ENCODE measurements at places on chromosomes 5 and 9.
A peak's percentile ranks its signal among the peaks of the same experiment; 100 is the strongest.

DNA sequence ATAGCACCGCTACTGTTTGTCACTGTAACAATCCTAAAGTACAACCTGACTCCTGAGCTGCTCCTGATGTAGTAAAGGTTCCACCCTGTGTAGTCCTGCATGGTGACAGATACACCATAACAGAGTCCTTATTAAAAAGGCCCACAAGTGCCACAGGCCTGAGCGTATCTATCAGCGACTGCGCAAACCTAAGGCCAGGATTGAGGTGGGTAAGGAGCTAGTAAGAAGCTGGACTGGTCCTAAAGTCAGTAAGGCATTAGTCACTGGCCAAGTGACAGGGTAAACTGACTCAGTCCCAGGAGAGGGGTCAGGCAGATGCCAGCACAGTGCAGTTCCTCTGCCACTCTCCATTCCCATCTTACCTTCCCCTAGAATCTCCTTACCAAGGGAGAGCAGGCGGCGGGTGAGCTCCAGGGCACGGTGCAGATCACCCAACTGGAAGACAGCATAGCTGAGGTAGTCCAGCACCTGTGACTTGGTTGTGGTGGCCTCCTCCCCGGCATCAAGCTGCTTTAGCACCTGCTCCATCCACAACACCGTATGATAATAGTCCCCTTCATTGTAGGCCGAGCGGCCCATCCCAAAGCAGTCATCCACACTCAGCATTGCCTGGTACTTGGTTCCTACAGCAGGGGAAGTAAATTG lies 17.6 kb downstream of the P4HA2 start:
- DNase-seq, result no peak

- DNase-seq, result no peak
These were observed 7.3 kb upstream of the CTSV start for GRCh38 chr9:97046228-97046627.

DNA sequence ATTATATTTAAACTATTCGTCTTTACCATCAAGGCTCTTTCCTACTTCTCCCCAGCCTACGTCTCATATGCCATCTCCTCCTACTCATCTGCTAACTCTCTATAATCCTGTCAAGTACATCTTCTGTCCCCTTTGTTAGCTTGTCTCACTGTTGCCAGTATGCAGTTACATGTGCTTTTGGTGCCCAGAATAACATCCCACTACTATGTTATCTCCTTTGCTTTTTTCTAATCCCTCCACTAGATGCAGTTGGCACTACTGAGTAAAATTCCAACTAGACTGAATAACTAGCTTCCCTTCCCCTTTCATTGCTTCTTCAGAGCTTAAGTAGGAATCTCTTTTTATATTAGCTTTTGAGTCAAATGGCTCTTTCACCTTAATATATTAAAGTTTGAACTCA lies 3.0 kb upstream of the ARRDC3 start:
- DNase-seq, result no peak

GRCh38 chr9:111610149-111610548 lies 10.7 kb upstream of the PTGR1 start:
- DNase-seq, result no peak

GRCh38 chr5:100165309-100165708 lies 369.9 kb upstream of the FAM174A start:
- no peak for DNase-seq

DNA sequence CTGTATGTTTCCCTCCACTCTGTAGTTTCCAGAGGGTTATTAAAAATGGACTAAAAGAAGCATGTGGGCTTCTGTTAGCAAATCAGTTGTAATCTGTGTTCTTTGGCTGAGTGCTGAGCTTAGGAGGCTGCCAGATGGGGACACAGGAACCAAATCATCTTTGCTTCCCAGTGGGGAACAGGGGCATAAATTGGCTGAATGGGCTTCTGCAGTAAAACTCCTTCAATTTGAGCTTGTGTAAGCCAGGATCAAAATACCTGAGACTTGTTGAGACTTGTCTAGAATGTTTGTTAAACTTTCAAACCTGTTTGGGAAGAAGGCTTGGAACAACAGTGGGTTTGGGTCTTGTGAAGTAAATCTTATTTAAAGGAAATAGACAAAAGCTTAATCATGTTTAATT lies 32.2 kb upstream of the TNFAIP8 start:
- DNase-seq, result peak; percentile 49

DNA sequence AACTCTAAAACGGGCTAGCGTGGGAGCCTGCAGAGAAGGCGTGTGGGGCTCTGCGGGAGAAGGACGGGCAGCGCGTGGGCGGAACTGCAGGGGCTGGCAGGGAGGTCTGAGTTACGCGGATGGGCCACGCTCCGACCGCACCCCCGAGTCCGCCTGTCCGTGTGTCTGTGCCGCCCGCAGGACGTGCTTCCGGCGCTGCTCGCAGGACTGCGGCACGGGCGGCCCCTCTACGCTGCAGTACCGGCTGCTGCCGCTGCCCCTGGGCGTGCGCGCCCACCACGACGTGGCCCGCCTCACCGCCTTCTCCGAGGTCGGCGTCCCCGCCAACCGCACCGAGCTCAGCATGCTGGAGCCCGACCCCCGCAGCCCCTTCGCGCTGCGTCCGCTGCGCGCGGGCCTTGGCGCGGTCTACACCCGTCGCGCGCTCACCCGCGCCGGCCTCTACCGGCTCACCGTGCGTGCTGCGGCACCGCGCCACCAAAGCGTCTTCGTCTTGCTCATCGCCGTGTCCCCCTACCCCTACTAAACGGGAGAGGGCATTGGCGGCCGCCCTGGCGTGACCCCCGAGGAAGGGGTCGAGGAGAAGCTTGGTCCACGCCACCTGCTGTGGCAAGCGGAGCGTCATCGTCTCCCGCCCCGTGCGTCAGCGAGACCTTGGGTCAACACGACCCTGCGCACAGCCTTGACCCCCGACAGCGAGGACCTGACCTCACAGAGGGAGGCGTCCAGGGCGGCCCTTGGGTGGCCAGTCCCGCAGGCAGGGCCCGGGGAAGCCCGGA lies 11.4 kb upstream of the ASS1 start:
- peak; percentile 55 for DNase-seq

DNA sequence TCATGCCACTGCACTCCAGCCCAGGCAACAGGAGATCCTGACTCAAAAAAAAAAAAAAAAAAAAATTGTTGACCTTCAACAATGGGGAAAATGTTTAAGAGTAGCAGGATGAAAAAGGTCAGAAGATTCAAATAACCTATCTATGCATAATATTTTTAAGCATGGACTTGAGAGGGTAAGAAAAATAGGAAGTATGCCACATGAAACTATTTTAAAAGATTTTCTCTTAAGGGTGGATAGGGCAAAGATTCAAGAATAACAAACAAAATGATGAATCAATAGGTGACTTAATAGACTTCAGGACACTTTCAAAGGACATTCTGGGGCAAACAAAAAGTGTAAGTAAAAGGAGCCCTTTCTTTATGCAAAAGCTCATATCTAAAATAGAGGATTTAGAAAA lies 3.2 kb downstream of the TEX48 start:
- no peak for DNase-seq

- DNase-seq, result no peak
These were observed 283.8 kb upstream of the CDH12 start for GRCh38 chr5:23136958-23137357.

DNA sequence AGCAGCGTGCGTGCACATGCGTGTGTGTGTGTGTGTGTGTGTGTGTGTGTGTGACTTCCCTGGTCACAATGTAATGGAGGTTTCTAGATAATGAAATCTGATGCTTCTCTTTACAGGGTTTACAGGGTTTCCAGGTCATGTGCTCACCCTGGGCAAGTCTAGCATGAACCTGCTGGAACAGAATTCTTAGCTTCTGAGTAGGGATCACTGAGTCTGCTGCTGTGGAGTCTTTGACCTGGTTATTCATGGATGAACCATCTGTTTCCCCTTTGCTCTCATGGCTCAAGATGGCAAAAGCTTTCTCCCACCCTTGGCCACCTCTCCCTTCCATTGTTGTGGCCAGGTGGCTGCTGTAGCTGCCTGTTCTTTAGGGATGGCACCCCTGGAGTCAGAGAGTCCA lies 111.6 kb upstream of the SHB start:
- DNase-seq, result no peak

DNA sequence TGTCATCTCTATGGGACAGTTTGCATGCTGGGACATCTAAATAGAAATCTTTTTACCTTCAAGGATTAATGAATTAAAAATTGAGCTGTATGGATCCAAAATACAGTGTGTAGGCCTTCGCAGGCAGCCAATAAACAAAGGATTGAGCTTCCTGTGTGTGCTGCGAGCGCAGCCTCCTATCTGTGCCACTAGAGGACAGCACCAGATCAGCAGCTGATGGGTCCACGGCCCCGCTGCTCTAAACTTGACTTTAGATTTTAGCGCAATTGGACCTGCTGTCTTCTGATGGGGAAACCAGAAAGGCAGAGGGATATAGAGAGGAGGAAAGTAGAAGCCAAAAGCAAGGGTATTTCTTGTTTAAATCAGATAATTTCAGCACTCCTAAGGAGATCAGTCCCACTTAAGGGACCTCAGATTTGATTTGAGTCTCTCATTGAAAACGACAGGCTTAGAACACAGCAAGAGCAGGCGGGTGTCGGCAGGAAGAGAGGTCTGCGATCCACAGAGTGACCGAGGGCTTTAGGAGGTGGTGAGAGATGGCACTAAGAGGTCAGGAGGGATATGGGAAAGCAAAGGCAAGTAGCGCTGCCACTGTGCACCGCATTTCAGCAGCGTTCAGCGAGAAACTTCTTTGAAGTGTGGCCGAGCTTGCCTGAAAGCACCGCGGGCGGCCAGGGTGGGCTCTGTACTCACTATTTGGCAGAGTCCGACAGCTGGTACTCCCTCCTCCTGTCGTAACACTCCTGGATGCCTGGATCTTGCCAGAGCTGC lies 214.3 kb downstream of the GNA14 start:
- DNase-seq, result peak; percentile 74

DNA sequence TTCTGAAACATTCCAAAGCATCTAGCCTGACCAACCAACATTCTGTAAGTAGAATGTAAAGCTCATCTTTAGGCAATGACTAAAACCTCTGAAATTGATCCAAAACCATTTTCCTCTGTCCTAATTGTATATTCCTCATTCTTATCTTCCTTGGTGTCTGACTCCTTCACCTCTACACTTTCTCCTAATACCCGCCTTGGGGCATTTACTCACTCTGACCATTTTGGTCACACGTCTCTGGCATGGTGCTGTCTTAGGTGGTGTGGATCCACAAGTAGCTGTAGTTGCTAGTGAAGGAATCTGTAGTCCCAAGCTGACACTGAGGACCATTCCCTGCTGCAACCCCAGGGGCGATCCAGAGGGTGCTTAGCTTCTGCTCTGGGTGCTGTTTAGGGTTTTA lies 40.8 kb upstream of the LMNB1 start:
- no peak for DNase-seq

DNA sequence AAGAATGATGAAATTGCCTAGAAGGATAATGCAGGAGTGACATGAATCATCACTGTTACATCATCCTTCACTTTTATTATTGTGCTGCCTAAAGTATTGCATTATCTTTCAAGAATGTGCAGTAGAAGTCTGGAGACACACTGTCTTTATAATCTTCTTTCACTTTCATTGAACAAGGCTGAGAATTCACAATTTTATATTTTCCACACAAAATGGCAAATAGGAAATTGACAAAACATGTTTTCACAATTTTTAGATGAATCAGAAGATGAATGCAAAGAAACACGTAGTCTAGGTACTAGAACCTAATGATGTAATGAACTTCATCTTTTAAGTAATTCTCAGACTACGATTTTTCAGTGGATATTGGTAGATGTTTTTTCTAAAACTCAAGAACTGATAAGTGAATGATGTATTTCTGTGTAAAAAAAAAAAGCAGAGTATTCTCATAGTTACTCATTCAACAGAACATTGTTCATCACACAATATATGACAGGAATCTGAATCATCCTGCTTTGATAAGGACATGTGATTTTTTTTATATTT lies 131.5 kb upstream of the GRHPR start:
- peak; percentile 79 for DNase-seq

Measured in AG10803 (cell line).